Activated T-helper 9 cell treated with anti-CD3 and anti-CD28 coated beads, Interleukin-2, amount 50 U/mL, for 16 hours (primary cell): ENCODE measurements at places on chromosomes 7 and 10.

- peak; percentile 15 for DNase-seq
Measured at GRCh38 chr10:70925377-70926225, 37.2 kb upstream of the PCBD1 start.

DNA sequence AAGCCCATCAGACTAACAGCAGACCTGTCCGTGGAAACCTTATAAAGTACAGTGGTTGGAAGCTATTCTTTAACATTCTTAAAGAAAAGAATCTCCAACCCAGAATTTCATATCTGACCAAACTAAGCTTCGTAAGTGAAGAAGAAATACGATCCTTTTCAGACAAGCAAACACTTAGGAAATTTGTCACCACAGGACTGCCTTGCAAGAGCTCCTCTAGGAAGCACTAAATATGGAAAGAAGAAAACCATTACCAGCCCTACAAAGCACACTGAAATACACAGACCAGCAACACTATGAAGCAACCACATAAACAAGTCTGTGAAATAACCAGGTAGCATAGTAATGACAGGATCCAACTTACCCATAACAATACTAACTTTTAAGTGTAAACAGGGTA lies 177.7 kb upstream of the PRSS1 start:
- no peak for DNase-seq

GRCh38 chr10:2222631-2223030 lies 485.3 kb upstream of the ADARB2 start:
- DNase-seq: no peak

- DNase-seq: no peak
Measured at GRCh38 chr7:141190495-141190894, 116.6 kb downstream of the TMEM178B start.

- no peak for DNase-seq
Measured at GRCh38 chr10:48516911-48517310, 88.0 kb downstream of the ARHGAP22 start.

DNA sequence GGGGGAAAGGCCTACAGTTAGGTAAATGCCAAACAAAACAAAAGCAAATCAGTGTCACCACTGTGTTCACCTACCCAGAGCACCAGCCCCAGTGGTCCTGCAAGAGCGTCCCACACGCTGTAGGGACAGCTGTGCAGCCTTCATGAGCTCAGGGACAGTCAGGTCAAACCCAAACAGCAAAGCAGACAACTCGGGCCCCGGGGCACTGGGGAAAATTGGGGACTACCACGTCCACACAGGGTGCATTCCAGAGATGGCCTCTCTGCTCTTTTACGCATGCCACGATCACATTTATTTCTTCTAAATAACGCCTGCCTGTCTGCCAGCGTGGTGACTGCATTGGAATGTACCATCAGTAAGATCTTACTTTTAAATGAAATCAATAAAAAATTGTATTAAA lies 21.7 kb downstream of the EBF3 start:
- DNase-seq: no peak
